Renal cortical epithelial cell (primary cell): ENCODE measurements at places on chromosomes 2 and 18.

GRCh38 chr2:150041722-150042425, 445.6 kb downstream of the RND3 start:
- peak; percentile 27 for DNase-seq

- DNase-seq = peak; percentile 95
These were observed 12.1 kb downstream of the GALNT14 start for GRCh38 chr2:31125918-31126695.

DNA sequence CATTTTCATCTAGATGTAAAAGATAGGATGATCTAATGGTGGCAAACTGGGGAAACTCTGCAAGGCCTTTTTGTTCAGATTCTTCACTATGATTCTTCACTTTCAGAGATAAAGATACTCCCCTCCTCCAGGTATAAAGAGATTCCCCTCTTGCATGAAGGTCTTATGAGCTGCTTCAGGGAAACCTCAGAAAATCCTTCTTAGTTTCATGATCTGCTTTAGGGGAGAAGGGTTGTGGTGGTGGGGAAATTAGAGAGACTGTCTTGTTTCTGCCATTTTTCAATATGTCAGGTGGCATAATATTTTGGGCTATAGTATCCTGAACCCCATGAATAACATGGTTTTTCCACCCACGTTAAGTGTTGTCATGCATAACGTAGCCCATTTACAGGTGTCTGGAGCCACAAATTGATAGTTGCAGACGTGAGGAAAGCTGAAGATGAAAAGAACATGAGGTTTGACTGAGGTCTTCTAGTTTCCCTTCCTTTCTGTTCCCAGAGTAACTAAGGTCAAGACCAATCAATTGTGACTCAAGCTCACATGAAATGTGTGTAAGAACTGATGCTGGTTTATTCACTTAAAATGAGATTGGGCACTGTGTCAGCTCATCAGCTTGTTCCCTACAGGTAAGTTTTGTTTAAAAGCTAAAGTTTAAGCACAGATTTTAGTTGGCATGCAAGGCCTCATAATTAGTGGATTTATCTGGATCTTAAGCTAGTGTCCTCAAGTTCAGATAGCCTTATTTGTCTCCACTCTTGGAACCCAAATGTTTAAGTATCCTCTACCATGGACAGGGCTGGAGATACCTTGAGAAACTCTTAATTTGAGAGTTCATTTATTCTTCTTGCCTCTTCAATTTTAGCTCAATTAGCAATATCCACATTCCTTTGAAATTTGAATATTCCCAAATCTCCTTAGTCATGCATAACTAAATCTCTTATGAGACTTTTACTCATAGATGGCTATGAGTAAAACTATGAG, 304.5 kb upstream of the FANCL start:
- DNase-seq = no peak

GRCh38 chr2:217856159-217856558, 146.6 kb downstream of the TNS1 start:
- no peak for DNase-seq
